Spleen (tissue), 13 donors: ENCODE measurements at places on chromosomes 4 and X.

GRCh38 chrX:136963973-136964372 is 69.8 kb downstream of the GPR101 start:
- no peak for DNase-seq

GRCh38 chr4:16018841-16019240 is 55.9 kb upstream of the FGFBP2 start:
- DNase-seq: no peak

GRCh38 chr4:180682776-180683175 is 1560.4 kb upstream of the TENM3 start:
- DNase-seq: no peak

DNA sequence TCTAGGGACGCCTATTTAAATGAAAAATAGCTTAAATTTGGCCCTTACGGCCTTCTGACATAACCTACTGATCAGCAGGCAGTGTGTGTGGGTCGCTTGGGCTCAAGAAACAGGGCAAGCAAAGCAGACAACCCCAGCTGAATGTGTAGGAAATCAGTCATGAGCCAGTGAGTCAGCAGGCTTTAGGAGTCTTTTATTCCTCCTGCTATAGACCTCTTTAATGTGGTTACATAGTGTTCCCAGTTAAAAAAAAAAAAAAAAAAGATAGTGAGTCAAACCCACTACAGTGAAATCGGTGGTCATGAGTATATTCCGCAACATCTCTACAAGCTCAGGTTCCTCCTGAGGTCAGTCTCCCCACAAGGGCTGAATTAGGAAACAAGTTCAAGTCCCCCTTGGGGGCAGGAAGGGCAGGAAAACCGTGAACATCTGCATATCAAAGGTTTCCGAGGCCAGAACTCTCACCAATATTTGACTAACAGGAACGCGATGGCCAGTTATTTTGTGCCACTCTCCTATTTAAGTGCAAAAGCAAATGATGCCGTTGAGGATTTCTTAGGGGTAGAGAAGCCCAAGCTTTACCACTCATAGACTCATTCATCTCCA is 32.7 kb downstream of the ACSL1 start:
- DNase-seq: peak; percentile 28

DNA sequence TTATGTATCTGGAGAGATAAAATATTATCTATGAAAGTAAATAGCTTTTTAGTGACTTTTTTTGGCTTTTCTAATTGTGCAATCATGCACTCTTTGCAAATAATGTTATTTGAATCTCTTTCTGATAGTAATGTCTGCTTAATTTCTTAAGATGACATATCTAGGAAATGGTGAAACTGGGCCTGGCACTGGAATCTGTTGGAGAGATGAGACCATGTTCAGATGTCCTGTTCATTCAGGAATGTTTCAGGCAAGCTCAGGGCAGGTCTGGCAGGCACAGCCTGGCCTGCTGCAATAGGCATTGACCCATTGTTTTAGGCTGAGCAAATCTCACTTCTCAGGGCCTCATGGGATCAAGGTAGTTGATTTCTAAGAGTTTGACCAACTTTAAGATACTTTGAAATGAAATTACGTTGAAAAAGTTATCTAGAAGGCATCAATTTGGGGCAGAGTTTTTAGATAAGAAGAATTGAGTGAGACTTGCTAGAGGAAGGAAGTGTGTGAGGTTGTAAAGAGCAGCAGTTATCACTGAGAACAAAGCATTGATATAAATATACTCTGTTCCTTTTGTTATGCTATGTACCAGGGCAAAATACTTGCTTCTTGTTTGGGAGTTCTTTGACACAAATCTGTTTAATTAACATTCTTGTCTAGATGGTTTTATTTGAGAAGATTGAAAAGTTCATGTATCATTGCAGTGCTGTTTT is 133.0 kb upstream of the LEF1 start:
- DNase-seq: no peak

GRCh38 chrX:110989447-110989846 is 106.5 kb upstream of the PAK3 start:
- DNase-seq: no peak

DNA sequence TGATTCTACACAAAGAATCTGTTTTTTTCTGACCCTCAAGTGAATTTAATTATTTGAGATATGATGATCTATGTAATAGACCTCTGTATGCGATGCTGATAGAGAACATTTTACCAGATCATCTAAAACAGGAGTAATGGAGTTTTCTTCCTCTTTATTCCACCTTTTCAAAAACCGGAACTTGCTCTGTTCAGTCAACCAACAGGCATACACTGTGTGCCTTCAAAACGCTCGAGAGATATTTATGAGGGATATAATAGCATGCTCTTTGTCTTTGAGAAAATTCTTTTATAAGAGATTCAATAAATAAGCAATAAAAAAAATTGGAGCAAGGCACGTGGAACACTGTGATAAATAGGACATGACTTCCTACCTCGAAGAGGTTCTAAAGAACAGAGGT is 2.0 kb downstream of the NYX start:
- DNase-seq: no peak

GRCh38 chr4:140065393-140065792 is 88.6 kb downstream of the MAML3 start:
- no peak for DNase-seq

DNA sequence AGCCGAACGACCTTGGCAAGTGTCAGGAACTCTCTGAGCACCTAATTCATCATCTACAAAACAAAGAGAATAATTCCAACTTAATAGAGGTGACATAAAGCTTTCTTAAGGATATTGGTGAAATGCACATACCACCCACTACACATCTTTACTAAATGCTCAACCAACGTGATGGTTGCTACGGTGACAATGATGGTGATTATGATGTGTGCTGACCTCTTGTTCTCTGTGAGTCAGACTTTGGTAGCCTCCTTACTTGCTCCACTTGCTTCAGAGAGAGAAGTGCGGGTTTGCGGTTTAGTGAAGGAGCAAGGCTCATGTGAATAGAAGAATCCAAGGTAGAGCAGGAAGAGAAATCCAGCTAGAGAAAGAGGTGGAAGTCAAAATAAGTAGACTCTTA is 52.8 kb upstream of the CLNK start:
- DNase-seq: no peak

GRCh38 chr4:65865489-65865888 is 195.2 kb upstream of the EPHA5 start:
- DNase-seq: no peak
